Glomerular endothelial cell (primary cell): ENCODE measurements at places on chromosomes 1 and 21. TPM values are rescaled to one million over a fixed set of nuclear protein-coding genes. Genes with fewer than 3 reads are reported as not detected.
A peak's percentile ranks its signal among the peaks of the same experiment; 100 is the strongest.

KIAA0040 gene
- total RNA-seq = 7.6 and 18.6 TPM in 2 replicates

LAMC2 gene
- total RNA-seq = 132 and 173 TPM in 2 replicates

- no peak for DNase-seq
Observed at GRCh38 chr1:61951731-61952580, 209.7 kb downstream of the PATJ start.

GRCh38 chr1:109623601-109624161, 4.0 kb downstream of the AMPD2 start:
- no peak for DNase-seq

DNA sequence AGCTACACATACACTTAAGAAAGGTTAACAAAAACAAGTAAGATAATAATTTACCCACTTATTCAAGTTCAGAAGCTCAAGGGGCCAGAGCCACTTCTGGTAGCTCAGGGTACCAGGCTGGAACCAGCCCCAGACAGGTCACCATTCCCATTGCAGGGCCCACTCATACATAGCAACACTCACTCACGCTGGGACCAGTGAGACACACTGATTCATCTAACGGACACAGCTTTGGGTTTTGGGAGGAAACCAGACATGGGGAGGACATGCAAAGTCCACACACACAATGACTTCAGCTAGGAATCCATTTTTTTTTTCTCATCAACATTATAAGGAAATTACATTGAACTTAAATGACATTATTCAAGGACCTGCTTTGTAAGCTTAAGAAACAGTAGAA, 169.1 kb downstream of the ZC3H11B start:
- no peak for DNase-seq

- DNase-seq = peak; percentile 7
Observed at GRCh38 chr1:223670458-223671159, 5.1 kb upstream of the CAPN8 start.

DNA sequence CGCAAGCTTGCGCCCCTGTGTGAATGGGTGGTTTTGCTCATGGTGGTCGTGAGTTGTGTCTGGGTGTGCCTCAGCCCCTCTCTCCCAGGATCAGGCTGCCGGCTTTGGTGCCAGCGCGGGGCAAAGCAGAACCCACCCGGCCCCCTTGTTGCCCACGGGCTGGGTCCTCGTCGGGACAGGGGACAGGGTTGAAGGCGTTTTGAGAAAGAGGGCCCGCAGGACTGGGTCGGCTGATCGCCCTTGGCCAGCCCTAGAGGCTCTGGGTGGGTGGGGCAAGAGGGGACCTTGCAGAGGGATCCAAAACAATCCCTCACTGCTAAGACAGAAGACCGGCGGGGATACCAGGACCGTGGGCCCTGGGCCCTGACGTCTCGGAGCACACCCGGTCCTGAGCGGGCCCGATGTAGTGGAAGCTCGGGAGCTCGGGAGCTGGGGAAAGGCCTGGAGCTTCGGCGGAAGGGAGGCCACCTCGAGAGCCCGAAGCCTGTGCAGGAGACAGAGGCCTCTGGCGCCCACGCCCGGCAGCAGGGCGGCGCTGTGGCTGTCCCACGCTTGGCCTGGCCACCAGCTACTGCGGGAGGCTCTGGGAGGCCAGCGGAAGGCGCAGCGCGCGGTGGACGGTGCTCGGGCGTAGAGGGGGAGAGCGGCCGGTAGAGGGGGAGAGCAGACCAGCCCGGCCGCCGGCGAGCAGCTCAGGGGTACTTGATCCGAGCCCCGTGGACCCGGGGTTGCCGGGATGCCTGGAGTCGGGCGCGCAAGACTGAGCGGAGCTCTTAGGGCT, 2.8 kb upstream of the ZNF678 start:
- DNase-seq = no peak
